CD8-positive, alpha-beta T cell (primary cell): ENCODE measurements at places on chromosomes 7 and 10.

DNA sequence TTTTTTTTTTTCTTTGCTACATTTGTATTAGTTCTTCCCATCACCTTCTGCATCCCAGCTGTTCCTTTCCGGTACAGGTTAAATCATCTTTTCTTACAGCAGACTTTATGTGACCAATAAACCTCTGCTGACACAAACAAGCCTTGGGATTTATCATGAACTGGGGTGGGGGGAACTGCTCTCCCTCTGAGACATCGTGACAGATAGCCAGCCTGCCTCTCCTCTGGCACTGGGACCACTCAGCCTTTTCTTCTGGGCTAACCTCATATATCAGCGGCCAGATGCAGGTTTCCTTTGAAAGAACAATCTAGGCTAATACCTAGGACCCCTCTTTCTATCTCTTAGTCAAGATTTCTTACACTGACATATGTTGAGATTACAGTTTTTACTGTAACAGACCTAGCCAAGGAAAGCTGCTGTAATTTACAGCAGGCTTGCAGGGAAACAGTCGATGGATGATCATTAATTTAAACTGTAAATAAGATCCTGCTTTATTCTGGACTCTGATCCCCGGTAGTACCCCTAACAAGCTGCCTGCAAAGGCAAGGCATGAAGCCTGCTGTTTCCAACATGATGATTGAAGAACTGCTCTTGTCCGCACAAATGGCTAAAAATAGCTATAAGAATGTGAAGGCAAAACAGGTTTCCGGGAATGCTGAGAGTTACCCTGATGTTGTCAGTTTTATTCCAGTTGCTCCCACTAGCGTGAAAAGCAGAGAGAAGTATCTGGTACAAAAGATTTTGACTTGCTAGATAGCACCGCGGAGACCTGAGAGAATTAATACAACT is 338.7 kb downstream of the SORCS1 start:
- DNase-seq: no peak

GRCh38 chr7:57204411-57204811 is 72.2 kb upstream of the ZNF479 start:
- no peak for DNase-seq

GRCh38 chr10:9214618-9215017 is 1160.1 kb downstream of the GATA3 start:
- no peak for DNase-seq

DNA sequence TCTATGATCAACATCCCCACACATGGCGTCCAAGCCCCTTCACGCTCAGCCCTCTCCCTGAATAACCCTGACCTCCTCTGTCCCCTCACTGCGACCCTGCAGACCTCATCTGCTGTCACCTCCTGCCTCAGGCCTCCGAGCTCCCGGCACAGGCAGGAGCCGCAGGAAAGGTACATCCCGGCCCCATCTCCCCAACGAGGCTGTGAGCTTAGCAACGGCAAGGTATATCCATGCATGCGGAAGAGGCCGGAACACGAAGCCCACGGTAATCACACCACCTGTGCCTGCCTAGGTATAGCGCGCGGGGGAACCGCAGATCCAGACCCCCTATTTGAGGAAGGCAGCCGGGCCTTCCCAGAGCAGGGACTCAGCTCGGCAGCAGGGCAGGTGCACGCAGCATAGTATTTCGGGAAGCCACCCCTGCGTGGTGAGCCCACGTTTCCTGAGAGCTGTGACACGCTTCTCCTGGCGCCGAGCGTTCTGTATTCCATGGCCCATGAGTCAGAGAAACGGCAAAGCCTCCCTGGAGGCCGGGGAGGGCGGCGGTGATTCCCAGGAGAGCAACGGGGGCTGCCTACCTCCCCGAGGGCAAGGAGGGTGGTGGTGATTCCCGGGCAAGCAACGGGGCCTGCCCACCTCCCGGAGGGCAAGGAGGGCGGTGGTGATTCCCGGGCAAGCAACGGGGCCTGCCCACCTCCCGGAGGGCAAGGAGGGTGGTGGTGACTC is 50.1 kb upstream of the DNAAF5 start:
- no peak for DNase-seq

GRCh38 chr7:144862612-144863319 is 26.9 kb upstream of the TPK1 start:
- no peak for DNase-seq

GRCh38 chr7:44139311-44140010 is 1.7 kb downstream of the MYL7 start:
- no peak for DNase-seq

GRCh38 chr7:6536262-6537260 is 14.7 kb downstream of the GRID2IP start:
- no peak for DNase-seq

DNA sequence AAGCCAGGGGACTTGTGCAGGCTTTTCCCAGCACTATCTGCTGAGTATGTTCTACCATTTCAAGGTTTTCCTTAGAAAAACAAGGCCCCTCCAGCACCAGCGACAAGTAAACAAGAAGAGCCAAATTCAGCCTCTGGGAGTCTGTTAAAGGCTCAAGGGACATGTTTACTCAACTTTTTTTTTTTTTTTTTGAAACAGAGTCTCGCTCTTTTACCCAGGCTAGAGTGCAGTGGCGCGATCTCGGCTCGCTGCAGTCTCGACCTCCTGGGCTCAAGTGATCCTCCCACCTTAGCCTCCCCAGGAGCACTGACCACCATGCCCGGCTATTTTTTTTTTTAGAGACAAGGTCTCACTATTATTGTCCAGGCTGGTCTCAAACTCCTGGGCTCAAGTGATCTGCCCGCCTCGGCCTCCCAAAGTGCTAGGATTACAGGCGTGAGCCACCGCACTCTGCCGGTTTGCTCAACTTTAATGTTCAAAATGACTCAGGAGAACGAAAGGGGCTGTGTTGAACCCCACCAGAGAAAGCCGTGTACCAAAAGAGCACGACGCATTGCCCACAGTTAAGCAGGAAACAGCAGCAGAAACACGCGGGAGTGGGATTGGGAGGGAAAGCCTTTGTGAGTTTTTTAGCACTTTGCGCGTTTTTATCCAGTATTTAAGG is 772 bp downstream of the PRDX3 start:
- DNase-seq: no peak

GRCh38 chr7:123594813-123595241 is 6.8 kb upstream of the ASB15 start:
- no peak for DNase-seq

- no peak for DNase-seq
Observed at GRCh38 chr10:124740369-124741280, 3.6 kb downstream of the FAM53B start.

DNA sequence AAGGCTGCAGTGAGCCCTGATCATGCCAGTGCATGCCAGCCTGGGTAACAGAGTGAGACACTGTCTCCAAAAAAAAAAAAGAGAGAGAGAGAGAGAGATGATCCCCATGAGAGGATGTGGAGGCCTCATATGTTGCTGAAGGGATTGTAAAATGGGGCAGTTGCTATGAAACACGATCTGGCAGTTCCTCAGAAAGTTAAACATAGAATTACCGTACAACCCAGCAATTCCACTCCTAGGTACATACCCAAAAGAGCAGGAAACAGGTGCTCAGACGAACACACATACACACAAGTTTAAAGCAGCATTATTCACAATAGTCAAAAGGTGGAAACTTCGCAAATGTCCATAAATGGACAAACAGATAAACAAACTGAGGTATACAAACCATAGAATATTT is 27.4 kb upstream of the CYTH3 start:
- no peak for DNase-seq

GRCh38 chr10:7665767-7666166 is 999 bp downstream of the ITIH5 start:
- no peak for DNase-seq

GRCh38 chr10:101062232-101063049 is 652 bp downstream of the KAZALD1 start:
- DNase-seq: peak; percentile 8

DNA sequence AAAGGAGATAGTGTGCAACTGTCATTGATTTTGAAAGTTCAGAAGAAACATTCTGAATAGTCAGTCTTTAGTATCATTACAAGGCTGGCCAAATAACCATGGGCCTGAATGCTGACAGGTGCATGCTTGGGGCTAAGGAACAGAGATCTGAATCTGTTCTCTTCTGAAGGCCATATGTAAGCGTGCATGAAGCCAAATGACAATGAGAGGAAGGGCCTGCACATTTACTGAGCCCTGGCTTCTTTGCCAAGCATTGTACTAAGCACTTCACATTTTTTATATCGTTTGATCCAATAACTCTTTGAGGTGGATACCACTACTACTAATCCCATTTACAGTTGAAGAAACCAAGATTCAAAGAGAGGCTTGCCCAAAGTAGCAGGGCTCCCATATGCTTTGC is 22.5 kb upstream of the TIAL1 start:
- DNase-seq: no peak

DNA sequence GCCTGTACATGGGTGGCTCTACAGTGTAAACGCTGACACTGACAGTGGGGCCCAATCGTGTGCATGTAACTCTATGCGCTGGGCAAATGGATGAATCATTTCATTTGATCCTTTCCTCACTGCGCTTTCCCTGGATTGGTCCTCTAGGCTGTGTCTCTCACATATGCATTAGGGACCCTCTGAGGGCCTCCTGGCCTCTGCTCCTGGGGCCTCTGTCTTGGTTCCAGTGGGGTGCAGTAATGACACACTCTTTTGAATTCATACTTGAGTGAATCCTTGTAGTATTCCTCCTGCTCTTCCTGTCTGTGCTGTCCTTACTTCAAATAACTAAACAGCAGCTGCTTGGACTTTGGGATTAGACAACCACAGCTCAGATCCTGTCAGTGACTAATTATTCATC is 176.5 kb upstream of the ADO start:
- DNase-seq: no peak

- no peak for DNase-seq
Observed at GRCh38 chr7:93475811-93476210, 98.7 kb downstream of the CALCR start.

- no peak for DNase-seq
Observed at GRCh38 chr10:128364631-128365030, 238.4 kb upstream of the MKI67 start.

DNA sequence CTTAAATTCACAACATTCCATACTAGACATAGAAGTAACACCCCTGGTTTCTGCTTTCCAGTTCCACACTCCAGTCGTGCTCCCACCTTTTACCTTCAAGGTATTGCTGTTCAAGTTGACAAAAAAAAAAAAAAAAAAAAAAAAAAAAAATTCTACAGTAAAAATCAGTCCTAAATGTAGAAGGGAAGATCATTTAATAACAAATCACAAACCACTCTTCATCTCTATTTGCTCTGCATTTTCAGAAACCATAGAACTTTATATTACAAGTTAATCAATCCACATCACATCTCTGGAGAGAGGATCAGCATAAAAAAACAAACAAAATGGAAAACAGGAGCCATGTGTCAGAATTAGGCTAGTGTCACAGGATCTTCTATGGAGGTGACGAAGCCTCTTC is 206.3 kb upstream of the KLF14 start:
- DNase-seq: no peak

- DNase-seq: no peak
Observed at GRCh38 chr10:110376021-110376766, 71.5 kb upstream of the SMNDC1 start.

DNA sequence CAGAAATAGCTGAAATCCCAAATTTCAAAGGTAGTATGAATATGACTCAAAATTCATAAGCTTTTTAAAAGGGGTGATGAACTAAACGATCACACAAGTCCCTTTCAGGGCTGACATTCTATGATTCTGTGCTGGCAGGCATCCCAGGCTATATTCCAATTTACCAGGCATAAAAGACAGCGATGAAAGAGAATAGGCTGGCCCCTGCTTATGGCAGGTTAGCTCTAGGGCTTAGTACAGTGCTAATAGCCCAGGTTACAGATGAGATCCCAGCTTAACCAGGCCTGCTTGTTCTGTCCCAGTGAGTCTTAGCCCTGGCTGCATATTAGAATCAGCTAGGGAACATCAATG is 56.4 kb downstream of the CDHR3 start:
- no peak for DNase-seq

- DNase-seq: no peak
Observed at GRCh38 chr7:138287549-138287948, 172.5 kb upstream of the TRIM24 start.

- peak; percentile 52 for DNase-seq
Observed at GRCh38 chr7:17706734-17707133, 233.6 kb downstream of the SNX13 start.

DNA sequence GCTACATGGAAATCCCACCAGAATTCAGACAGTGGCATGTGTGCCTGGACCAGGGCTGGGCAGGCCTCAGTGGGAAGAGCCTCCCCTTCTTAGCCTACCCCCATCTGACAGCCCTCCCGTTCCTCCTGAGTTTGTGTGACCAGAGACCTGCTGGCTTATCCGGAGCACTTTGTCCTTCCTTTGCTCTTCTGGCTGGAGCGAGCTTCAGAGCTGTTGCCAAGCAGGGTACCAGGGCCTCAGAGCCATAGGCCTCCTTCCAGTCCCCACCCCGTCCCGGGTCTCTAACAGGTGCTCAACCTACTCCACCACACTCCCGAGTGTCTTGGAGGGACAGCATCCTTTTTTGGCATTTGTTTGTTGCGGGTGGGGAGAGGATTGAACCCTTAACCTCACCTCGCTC is 26.5 kb upstream of the TRIM8 start:
- DNase-seq: no peak

DNA sequence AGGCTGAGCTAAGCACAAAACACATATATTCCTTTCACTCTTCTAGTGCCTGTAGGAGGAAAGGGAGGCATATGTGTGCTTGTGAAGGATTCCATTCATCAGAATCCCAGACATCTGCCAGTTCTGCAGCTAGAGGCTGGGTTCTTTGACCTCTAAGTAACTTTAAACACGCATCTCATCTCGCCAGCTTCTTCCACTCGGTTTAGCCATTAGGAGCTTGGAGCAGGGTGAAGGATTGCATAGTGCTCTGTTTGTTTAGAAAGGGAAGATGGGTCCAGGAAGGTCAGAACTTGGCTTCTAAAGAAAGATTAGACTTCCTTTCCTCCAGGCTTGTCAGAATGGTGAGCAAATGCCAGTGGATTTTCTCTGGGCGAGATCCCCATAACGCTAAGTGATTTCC is 43.6 kb downstream of the HK1 start:
- no peak for DNase-seq

GRCh38 chr10:101014966-101015581 is 15.5 kb downstream of the LZTS2 start:
- no peak for DNase-seq

- DNase-seq: no peak
Observed at GRCh38 chr10:30818010-30818660, 188.6 kb upstream of the LYZL2 start.

DNA sequence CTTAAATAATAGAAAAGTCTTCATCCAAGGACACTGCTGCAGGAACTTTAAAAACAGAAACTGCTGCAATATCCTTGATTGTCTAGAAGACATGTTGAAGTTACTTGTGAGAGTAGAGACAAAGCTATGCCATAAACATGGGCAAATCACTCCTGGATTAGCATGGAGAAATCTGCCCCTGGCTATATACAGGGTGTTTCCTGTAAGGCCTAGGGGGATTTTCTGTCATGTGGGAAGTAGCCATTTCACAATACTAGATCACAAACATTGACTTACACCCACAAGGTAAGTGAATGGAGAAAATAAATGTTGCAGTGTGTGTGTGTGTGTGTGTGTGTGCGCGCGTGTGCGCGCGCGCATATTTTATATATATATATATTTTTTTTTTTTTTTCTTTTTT is 35.2 kb upstream of the PDK4 start:
- no peak for DNase-seq
